ENCODE measurements at places on chromosomes 2 and 18. TPM values are rescaled to one million over a fixed set of nuclear protein-coding genes. Genes with fewer than 3 reads are reported as not detected.

- no peak for DNase-seq
Measured at GRCh38 chr2:230942371-230942770, 17.3 kb upstream of the GPR55 start.

GRCh38 chr2:15819562-15820256, 120.6 kb upstream of the MYCN start:
- no peak for DNase-seq

GRCh38 chr2:120531365-120531764, 185.4 kb downstream of the INHBB start:
- DNase-seq: no peak

The CYP26B1 gene
- 4.9 TPM for total RNA-seq

The ABCG5 gene
- not detected for total RNA-seq

GRCh38 chr2:68050353-68050752, 12.5 kb downstream of the C1D start:
- no peak for DNase-seq

DNA sequence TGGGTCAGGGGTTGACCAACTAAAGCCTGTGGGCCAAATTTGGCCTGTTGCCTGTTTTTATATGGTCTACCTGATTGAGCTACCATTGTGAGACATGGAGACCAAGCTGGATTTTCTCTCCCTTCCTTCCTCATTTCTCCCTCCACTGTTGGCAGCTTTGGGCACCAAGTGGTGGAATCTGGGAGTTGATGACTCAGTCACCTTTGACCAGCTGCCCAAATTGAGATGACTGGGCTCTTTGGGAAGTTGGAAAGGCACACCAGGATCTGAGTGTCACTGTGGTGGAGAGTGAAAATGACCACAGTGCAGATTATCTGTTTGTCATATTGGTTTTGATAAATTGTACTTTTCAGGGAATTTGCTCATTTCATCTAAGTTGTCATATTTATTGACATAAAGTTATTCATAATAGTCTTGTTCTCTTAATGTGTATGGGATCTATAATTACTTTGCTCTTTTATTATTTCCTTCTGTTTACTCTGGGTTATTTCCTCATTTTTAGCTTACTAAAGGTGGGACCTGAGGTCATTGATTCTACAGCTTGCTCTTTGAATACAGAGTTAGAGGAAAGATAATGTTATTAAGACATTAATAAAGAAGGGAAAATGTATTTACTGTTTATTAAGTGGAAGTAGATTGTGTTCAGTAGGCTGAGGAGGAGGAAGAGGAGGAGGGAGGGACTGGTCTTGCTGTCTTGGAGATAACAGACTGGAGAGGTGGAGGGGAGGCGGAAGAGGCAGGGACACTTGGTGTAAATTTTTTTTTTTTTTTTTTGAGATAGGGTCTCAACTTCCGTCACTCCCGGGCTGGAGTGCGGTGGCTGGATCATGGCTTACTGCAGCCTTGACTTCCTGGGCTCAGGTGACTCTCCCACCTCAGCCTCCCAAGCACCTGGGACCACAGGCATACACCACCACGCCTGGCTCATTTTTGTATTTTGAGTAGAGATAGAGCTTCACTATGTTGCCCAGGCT, 31.8 kb downstream of the AGFG1 start:
- no peak for DNase-seq

DNA sequence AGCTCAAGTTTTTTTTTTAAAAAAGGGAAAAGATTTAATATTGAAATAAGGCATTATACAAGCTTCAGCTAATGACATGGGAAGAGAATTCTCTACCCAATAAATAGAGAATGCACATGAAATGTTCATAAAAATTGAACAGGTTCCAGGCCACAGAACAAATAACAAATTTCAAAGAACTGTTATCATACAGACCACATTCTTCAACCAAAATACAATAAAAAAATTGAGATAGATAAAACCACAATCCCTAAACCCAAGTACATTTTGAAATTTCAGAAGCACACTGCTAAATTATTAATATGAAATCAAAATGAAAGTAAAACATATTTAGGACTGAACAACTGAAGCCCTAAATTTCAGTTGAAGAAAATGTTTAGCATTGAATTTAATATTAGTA, 89.6 kb downstream of the BCL2 start:
- no peak for DNase-seq

DNA sequence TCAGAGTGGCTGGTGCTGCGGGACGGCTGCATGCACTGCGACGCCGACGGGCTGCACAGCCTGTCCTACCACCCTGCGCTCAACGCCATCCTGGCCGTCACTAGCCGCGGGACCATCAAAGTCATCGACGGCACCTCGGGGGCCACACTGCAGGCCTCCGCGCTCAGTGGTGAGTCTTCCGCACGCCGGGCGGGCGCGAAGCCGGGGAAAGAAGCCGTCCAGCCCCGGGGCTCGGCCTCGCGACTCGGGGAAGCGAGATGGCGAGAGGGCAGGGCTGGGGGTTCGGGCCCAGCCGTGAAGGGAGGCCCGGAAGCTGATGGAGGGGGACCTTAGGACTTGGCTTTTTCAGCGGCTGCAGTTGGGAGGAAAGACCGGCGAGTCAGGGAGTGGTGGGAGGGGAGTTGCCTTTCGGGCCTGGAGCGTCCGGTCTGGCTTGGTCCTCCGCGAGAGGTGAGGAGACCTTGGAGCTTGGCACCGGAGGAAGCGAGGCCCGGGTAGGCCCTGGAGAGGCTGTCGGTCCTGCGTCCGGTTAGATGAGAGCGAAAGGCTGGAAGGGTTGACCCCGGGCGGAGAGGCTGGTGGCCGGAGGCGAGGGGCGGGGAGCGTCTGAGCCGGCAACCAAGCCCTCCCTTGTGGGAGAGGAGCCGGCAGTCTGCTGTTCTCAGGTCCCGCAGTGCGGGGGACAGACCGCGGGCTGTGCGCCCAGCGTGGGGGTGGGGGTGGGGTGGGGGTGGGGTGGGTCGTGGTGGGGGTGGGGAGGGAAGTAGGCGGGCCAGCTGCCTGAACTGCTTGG, 691 bp downstream of the BIRC6 start:
- DNase-seq: no peak

The FRZB gene
- 13.8 TPM for total RNA-seq

DNA sequence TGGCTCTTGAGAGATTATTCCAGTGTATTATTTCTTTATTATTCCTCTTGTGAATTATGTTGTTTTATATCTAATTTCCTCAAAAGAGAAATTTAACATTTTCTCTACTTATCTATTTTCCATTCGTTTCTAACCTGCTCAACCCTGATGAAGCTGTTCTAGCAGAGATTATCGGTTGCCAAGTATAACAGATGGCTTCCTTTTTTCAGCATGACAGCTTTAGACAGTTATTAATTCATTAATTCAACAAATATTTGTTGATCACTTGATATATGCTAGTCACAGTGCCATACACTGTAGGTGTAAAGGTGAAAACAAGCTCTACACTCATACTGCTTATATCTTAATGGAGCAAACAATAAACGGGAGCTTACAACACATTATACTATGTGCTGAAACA, 137.9 kb upstream of the UBE2E3 start:
- DNase-seq: no peak

All from chondrocyte (in vitro differentiated cells).